ENCODE measurements at places on chromosomes 12 and 14. TPM values are rescaled to one million over a fixed set of nuclear protein-coding genes. Genes with fewer than 3 reads are reported as not detected.

Gene DCAF4
- total RNA-seq: 8.4 TPM

Gene IKBIP
- 4.0 TPM for total RNA-seq

Gene SLC7A8
- total RNA-seq: 6.4 TPM

Gene PRPH
- not detected for total RNA-seq

DNA sequence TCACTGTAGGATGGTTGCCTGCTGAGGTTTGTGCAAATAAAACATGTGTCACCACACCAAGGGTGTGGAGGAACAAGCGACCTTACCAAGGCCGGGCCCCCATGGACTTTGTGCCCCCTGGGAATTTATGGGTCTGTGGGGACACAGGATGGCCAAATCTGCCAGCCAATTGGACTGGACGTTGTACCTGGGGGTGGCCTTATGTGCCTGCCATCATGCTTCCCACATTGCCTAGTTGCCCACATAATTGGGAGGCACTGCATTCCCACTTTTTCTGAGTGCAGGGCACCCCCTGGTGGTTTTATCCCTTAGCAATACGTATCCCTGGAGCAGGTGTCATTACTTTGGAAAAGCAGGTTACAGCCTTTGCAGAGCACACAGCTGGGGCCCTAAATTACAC lies 92.6 kb upstream of the TMPO start:
- no peak for DNase-seq

DNA sequence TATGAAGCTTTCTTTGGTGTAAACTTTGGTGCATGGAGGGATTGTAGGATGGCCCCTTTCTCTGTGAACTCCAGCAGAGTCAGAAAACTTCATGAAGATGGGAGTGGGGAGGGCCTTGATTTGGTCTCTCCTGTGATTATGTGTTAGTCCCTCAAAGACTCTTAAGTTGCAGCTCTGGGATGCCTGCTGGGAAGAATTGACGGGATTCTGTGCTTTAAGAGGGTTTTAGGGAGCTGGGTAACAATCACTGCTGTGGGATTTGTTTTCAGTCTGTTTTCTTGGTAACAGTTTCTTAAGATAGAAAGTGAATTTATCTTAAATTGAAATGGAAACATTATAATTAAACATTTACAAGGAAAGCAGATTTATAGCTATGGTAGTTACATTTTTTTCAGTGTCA lies 378.1 kb downstream of the AACS start:
- DNase-seq: no peak

- no peak for DNase-seq
Observed at GRCh38 chr12:45327823-45328383, 112.0 kb downstream of the ANO6 start.

GRCh38 chr14:29853272-29853671 lies 74.4 kb downstream of the PRKD1 start:
- DNase-seq: no peak

DNA sequence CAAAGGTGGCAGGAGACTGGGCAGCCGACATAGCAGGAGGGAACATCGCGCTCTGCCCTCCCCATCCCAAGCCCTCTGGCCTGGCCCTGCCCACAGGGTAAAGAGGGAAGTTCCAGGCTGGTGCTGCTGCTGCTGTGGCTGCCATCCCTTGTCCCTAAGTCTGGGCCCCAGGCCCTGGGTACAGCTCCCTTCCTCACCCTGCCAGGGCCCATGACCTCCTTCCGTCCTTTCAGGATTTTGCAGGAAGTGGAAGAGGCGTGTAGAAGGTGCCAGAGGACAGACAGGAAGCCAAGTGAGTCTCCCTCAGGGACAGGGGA lies 14.7 kb upstream of the NCOR2 start:
- peak; percentile 54 for DNase-seq

DNA sequence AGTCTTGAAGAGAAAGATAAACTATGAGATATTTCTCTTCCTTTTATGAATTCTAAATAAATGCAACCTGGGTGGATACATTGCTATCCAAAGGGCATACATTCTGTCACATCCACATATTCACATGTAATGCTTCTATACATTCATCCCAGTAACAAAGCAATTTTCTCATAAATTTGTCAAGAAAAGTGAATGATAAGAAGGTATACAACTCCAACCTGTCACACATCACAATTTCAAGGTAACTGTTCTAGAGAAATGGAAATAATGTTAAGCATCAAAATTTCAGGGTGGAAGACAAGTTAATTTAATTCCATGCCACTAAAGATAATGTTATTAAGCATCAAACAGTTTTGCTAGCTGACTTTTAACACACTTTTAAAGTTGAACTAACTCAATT lies 212.9 kb downstream of the SYT10 start:
- no peak for DNase-seq

- DNase-seq: peak; percentile 73
Observed at GRCh38 chr12:55736780-55737580, 5.9 kb upstream of the GDF11 start.

DNA sequence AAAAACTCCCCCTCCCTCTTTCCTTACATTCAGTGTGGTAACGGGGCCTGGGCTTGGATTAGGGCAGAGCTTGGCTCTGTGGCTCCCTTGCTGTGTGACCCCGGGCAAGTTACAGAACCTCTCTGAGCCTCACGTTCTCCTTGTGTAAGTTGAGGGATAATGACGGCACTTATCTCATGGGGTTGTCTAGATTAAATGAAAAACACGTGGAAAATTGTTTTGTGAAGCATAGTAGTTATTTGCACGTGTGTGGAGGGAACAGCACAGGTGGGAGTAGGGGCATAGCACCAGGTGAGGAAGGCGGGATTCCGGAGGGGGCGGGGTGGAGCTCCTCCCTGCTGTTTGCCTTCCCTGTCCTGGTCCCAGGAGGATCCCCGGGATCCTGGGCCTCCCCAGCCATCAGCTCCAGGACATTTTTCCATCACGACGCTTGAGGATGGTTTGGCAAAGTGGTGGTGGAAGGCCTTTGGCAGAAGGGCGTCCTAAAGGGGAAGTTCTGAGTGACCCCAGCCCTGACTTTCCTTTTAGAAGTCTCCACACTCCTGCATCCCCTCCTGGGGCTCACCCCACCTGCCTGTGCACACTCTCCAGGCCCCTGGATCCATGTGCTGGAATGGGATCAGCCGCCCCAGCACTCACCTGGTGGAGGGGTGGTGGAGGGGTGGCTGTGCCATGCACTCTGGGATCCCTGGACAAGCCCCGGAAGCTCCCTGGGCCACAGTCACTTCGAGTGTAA lies 22.7 kb downstream of the LRTM2 start:
- no peak for DNase-seq

GRCh38 chr12:124772289-124773170 lies 91.1 kb downstream of the SCARB1 start:
- DNase-seq: no peak

GRCh38 chr12:57618966-57619433 lies 7.8 kb downstream of the ARHGEF25 start:
- DNase-seq: no peak

DNA sequence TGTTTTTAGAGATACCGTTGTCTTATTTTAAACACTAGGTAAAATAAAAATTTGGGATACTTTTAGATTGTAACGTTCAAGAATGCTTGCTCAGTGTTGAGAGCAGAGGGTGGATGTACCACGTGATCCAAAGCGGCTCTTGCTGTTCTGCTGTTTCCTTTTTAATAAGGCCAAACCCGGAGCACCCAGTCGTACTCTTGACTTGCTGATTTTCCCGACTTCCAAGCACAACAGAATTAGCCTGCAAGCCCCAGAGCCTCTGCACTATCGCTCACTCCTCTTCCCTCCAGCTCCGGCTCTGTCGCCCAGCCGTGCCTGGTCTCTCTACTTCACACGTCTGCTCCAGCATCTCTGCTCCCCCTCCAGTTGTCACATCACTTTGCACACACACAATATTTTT lies 77.3 kb downstream of the EMP1 start:
- no peak for DNase-seq

DNA sequence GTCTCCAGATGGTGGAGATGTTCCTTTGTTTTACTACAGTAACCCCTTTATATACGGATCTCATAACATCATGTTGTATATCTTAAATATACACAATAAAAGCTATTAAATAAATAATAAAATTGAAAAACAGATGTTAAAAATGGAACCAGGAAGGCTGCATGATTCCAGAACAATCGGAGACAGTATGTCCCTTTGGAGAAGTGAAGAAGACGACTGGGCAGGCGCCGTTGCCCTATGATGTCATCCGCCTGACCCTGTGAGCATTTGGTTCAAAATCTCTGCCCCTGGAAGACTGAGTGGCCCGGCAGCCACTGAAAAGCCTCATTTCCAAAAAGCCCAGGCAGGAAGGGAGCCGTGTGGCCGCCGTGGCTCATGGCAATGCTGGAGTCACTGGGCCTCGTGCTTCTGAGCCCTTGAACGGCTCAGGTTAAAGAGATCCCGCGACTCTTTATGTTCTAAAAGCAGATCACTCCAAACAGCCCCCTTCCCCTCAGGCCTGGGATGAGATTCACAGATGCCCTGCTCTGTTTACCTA lies 30.8 kb downstream of the RIMBP2 start:
- DNase-seq: no peak

GRCh38 chr12:114769634-114770033 lies 85.7 kb upstream of the TBX3 start:
- DNase-seq: no peak

All from left ventricle myocardium superior (tissue), 1 donor.